ENCODE measurements at places on chromosomes 1 and 21.

- DNase-seq, result no peak
Measured at GRCh38 chr1:203187304-203187685, 791 bp upstream of the CHI3L1 start.

GRCh38 chr1:227318853-227319607, 738 bp upstream of the CDC42BPA start:
- peak; percentile 33 for DNase-seq

DNA sequence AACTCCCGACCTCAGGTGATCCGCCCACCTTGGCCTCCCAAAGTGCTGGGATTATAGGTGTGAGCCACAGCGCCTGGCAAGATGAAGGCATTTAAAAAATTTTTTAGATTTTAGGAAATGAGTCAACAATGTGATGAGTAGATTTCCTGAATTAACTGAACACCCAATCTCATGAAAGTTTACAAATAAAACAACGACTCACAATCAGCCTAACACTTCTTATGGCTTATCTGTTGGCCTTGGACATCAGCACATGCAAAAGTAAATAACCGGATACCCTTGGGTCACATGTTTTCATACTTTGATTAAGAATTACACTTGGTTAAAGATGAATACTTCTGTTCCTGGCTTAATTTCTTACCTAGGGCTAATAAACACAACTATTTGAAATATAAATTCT, 3.0 kb downstream of the GNG12 start:
- DNase-seq, result no peak

- peak; percentile 93 for DNase-seq
Measured at GRCh38 chr1:209648931-209649776, 3.1 kb downstream of the LAMB3 start.

DNA sequence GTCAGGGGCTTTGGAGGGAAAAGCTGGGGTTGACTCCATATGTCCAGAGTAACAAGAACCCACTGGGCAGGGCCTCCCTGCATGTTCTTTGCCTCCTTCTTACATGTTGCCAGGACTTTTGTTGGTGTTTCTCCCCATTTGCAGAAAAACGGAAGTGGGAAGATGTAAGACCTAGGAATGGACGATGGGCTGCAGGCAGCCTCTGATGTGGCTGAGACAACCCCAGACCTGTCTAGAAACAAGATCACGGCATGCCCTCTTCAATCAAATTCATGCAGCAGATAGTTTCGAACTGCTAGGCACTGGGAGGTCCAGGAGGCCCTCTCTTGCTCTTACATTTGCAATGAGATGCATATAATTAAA, 3.4 kb downstream of the FAM43B start:
- DNase-seq, result no peak
